ENCODE measurements at places on chromosomes 7 and 10.
A peak's percentile ranks its signal among the peaks of the same experiment; 100 is the strongest.

DNA sequence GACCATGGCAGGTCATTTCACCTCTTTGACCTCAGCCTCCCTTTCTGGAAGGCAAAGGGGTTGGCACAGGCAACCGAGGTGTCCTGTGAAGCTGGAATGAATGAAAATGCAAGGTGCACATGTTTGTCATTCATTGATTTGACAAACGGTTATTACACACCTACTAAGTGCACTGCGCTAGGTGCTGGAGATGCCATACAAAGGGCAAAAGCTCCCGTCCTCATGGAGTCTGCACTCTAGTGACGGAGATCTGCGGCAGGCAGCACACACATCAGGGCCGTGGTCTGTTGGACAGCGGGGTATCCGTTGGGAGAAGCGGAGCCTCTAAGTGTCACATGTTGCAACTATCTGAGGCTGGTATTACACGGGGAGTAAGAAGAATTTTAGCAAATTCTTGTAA is 44.2 kb downstream of the PRF1 start:
- no peak for DNase-seq

GRCh38 chr7:80791509-80791929 is 127.3 kb downstream of the SEMA3C start:
- DNase-seq, result no peak

GRCh38 chr7:34133983-34134782 is 228.8 kb downstream of the BMPER start:
- DNase-seq, result peak; percentile 74

- DNase-seq, result no peak
Observed at GRCh38 chr10:26335574-26336093, 102.5 kb upstream of the APBB1IP start.

DNA sequence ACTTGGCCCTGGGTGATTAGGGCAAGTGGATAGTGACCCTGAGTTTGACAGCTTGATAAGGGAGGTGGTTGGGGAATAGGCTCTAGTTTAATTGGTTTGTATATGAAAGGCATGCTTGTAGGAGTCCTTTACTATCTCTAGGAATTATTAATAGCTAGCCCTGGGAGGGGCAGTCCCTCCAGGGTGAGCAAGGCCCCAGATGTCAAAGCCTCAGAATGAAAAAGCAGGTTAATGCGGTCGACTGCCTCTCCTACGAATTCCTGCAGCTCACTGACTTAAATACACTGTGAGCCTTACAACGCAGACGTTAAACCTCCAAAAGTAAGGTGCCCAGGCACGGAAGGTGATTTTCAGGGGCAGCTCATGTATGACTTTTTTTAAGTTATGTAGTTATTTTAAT is 5.2 kb upstream of the BTBD16 start:
- no peak for DNase-seq

GRCh38 chr7:69389216-69389615 is 209.1 kb upstream of the AUTS2 start:
- DNase-seq, result no peak

DNA sequence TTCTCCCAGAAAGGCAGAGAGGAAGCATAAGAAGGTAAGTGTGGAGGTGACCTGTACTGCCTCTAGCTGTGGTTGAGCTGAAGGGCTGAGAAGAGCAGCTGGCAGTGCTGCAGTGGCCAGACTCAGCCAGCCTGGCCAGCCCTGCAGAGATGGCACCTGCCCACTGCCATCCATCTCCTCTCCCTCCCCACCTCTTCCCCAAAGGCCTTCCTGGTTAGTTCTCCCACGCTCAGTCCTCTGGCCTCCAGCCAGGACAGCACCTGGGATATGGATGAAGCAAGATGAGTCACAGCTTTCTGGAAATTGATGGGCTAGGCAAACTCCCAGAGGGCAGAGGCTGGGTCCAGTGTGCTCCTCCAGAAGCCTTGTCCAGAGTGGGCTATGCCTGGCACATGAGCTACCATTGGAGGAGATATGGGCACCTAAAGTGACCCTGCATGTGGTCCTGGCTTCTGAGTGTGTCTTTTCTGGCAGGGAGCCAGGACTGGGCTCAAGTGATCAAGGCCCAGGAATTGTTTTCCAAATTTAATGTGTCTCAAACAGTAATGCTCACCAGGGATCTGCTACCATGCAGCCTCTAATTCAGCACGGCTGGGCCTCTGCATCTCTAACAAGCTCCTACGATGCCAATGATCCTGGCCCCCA is 81.0 kb upstream of the CACUL1 start:
- DNase-seq, result no peak

- no peak for DNase-seq
Observed at GRCh38 chr7:78345293-78345911, 546.8 kb downstream of the PHTF2 start.

GRCh38 chr10:1475098-1475591 is 262.2 kb downstream of the ADARB2 start:
- no peak for DNase-seq

- no peak for DNase-seq
Observed at GRCh38 chr7:5457245-5457735, 33.7 kb upstream of the TNRC18 start.

DNA sequence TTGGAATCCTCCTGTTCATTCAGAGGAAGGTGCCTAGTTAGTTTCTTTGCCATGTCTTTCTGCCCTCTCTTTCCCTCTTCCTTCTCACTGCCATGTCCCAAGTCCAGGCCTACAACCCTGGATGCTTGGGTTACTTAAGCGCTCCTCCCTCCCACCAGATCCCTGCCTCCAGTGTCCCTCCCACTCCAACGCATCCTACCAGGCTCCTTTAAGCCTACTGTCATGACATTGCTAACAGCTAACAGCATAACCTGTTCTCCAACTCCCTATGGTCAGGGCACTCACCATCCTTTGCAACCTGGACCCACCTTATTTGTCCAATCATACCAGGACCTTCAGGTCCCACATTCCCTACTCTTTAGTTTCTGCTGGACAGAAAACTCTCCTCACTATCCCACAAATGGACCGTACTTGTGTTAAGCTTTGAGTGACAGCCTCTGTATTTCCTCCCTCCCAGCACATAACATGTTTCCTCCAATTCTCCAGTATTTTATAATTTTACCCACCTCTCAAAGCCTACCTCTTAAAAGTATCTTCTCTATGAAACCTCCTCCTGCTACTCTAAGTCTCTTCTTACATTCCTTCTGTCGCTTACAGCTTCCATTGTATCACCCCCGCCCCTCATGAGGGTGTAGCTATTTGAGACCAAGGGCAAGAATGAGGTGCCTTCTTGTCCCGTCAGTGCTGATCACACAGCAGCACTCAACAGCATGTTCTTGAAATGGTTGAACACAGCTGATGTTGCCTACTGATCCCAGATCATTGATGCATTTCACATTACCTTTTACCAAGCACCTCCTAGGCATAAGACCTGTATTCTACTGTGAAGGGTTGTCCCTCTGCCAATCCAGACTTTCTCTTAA is 1.7 kb downstream of the BLNK start:
- DNase-seq, result no peak

DNA sequence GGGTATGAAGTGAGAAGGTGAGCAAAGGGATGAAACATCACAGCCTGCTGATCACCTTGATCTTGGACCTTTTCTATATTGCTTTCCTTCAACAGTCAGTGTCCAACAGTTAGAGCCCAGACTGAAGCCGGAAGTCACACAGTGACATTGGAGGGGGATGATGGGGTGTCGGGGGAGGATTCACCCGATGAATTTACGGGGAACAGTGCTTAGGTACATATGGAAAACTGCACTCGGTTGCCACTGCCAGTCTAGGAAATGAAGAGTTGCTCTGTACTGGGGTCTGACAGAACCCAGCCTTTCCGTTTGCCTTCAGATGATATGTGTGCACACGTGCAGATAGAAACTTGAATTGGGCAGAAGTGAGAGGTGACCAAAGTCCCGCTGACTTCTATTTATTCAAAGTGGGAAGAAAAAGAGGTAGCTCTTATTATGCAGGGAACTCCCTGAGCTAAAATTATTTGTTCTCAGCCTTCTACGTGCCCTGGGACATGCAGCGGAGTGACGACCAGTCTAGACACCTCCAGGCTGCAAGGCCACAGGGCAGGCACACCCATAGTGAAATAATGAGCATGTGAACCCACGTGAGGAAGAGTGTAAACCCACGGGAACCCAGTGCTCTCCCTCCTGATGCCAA is 107.2 kb upstream of the INHBA start:
- no peak for DNase-seq

GRCh38 chr7:131061158-131061557 is 266.5 kb upstream of the MKLN1 start:
- DNase-seq, result no peak

- DNase-seq, result no peak
Observed at GRCh38 chr10:11602919-11603523, 8.4 kb downstream of the USP6NL start.

DNA sequence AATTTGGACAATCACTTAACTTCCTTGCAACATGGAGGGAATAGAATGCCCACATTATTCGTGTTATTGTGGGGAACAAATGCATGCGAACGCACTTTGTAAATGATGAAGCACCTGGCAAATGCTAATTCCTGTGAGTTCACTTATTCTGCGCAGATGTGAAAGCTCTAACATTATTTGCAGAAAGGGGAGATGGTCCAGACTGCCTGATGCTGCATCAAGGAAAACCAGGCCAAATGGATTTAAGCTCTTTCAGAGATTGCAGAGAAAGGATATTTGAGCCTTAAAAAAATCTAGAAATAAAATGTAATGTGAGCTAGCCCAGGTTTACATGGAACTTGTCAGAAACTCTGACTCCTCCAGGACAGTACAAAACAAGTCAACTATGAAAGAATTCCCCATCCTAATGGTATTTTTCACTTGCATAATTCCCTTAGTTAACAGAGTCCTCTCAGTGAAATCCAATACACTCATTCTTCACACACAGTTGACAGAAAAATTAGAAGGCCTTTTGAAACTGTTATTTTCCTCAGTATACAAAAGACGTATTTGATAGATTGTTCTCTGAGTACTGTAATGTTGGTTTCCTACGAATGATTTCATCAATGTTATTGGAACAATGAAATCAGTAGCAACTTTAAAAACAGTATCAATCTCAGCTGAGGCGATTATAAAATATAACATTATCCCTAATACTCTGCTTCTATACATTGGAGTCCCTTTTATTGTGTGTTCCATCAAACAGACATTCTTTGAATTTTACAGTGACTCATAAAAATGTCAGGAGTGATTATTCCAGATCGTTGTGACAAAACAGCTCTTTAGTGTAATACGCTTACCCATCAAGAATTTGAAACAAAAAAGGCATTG is 136.3 kb upstream of the ANK3 start:
- DNase-seq, result no peak

DNA sequence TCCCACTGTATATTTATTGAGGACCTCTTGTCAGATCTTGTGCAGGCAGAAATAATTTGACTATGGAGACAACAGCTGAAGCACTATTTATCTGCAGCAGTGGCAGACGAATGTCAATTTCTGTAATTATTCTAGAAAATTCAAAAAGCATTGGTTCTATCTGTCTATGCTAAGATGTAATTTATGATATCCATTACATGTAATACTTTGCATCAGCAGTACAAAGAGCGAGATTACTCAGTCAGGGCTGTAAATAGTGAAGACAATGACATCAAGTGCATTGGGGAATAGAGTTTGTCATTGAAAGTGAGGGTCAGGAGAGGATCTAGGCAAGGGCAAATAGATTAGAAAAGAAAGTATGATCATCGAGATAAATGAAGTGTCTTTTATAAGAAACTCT is 508.2 kb downstream of the ZWINT start:
- no peak for DNase-seq

- DNase-seq, result peak; percentile 2
Observed at GRCh38 chr10:60480865-60481563, 91.3 kb upstream of the ANK3 start.

GRCh38 chr10:117362313-117362712 is 12.9 kb downstream of the PDZD8 start:
- no peak for DNase-seq

- peak; percentile 12 for DNase-seq
Observed at GRCh38 chr7:55381696-55382095, 16.6 kb downstream of the LANCL2 start.

DNA sequence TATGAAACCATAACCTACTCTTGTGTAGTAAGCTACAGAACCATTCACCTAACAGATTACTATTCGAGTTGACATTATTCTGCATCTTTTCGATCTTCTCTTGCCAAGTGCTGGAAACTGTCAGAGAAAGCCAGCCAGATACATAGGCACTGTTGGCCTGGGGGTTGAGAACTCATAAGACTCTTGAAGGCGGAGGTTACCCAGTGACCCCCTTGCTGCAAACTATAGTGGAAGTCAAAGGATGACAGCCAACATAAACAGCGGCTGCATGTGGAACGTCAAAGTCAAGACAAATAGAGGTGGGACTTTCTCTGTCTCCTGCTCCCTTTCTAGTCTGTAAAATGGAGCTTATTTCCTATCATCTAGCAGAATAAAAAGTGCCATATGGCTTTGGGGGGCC is 394.2 kb downstream of the LRMDA start:
- no peak for DNase-seq

- no peak for DNase-seq
Observed at GRCh38 chr7:33091111-33091531, 18.1 kb downstream of the RP9 start.

DNA sequence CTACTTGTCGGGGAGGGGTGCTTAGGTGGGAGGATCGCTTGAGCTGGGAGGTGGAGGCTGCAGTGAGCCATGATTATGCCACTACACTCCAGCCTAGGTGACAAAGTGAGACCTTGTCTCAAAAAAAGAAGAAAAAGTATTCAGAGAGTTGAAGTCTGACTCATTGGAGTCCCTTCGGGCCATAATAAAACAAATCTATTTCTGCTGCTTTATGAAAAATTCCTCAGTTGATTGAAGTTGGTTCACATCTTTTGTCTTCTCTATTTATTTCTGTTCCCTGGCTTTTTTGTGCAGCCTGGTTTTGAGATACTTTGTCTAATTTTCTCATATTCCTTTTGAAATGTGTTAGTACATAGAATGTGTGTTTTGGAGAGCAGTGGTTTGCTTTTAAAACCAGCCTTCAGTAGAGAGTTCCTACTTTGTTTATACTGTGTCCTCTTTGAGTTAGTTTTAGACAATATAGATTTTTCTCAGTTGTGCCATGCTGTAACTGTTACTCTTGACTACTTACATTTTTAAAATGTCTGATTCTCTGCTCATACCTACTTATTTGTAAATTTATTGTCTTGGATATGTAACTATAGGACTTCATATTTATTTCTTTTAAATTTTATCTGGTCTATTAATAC is 36.7 kb downstream of the LUC7L2 start:
- no peak for DNase-seq

GRCh38 chr10:96411716-96412320 is 53.0 kb upstream of the OPALIN start:
- no peak for DNase-seq

DNA sequence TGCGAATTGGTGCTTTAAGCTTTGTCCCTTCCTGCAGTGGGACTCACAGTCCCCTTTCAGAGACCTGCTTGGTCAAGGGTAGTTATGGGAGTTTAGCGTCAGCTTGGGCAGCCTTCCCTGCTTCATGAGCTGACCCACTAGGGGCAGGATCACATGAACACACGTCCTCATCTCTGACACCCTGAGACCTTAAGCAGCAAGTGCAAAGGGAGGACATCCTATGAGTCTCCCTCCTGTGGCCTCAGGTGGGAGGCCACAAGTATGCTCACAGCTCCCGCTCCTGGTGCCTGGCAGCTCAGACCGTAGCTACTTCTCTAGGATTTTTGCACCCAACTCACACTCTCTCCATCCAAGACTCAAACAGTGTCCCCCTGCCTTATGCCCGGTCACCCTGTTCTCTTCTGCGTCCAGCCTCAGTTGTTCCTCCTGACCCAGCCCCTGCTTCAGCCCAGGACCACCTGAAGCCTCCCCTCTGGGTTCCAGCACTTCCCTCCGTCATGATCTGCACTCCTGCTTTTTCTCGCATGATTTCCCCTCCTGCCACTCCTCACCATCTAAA is 136.6 kb upstream of the FAM20C start:
- DNase-seq, result no peak

- no peak for DNase-seq
Observed at GRCh38 chr10:91422915-91423314, 12.8 kb downstream of the HECTD2 start.
